LoVo (cell line): ENCODE measurements at places on chromosomes 6 and 20.

GRCh38 chr20:17648315-17648646 lies 33.8 kb downstream of the RRBP1 start:
- DNase-seq = no peak

- DNase-seq = no peak
These were observed 1.7 kb downstream of the IP6K3 start for GRCh38 chr6:33744895-33745546.

GRCh38 chr6:160010067-160010466 lies 41.2 kb downstream of the IGF2R start:
- DNase-seq = no peak

GRCh38 chr6:125807293-125807692 lies 16.5 kb downstream of the NCOA7 start:
- DNase-seq = no peak
